M059J (cell line): ENCODE measurements at places on chromosomes 1 and 21.

DNA sequence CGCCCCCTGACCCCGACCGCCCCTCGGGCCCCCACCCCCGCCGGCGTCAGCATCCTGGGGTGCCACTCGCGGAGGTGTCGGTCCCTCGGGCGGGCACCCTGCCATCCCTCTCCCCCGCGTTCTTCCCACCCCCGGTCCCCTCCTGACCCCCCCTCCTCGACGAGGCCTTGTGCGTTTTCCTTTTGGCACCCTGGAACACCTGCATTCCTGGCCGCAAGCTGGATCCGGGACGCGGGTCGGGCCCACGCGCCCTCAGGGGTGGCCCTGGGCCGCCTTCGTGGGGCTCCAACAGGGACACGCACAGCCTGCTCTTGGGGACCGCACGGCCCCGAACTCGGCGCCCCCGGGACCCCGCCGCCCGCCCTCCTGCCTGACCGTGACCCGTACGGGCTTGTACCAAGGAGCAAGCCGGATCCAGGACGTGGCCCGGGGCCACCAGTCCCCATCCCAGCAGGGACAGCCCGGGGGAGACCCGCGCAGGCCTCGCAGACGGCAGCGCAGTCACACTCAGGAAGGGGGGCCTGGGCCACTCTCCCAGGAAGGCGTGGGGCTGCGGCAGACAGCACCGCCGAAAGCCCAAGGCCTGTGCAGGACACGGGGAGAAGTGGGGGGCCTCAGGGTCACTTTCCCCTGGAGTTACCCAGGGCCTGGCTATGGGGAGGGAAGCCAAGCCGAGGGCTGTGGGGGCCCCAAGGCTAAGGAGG, 579 bp upstream of the SLC19A1 start:
- DNase-seq = no peak

DNA sequence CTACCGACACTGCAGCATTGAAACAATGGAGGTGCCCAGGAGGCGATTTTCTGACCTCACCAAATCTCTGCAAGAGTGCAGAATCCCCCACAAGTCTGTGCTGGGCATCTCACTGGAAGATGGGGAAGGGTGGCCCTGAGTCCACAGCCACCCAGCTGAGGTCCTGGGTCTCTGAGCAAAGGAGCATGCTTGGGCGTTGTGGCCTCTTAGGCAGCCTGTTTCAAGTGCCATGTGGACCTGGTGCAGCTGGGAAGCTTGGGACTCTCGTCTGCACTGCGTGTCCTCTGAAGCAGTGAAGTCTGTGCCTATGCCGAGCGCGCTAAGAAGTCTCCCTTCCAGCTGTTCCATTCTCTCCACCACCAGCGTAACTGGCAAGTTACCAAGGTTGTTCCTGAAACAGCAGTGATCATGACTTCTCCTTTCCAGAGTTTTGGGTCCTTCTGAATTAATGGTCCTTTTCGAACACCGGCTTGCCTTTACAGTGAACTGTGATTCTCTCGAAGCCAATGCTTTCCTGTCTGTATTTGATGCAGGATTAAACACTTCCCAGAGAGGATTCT, 5.0 kb upstream of the PLA2G2C start:
- no peak for DNase-seq

GRCh38 chr1:197737916-197738315, 37.4 kb downstream of the DENND1B start:
- no peak for DNase-seq

DNA sequence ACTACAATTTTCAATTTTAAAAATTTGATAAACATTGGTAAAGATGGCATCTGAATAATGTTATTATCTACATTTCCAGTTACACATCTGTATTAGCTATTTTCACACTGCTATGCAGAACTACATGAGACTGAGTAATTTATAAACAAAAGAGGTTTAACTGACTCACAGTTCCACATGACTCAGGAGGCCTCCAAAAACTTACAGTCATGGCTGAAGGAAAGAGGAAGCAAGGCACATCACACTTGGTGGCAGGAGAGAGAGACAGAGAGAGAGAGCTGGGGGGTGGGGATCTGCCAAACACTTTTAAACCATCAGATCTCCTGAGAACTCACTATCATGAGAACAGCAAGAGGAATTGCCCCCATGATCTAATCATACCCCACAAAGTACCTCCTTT, 850.0 kb downstream of the LTN1 start:
- peak; percentile 81 for DNase-seq

DNA sequence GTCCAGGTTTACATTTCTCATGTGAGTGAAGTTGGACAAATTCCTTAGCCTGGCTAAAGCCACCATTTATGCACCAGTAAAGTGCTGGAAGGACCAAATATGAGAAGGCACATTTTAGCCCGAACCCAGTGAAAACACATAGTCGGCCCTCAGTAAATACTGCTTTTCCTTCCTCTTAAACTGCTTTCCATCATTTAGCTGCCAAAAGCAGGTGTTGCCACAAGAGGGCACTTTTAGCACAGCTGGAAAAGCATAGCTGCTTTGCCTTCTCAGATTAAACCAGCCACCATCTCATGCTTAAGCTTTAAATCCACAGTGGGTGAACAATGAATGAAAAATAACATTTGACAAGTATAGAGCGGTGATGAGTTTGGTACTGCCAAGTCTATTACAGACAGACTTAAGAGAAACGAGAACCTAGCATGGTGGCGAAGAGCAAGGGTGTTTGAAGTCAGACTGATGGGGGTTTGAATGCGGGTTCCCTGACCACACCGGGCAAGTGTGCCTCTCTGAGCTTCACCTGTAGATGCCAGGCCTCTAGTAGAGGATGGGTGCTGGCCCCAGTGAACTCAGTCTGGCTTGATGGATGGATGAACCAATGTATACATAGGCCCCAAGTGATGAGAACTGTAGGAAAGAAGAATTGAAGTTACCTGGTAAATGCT, 57.8 kb downstream of the SLC35D1 start:
- peak; percentile 68 for DNase-seq

- DNase-seq = peak; percentile 34
Observed at GRCh38 chr1:17075470-17076255, 21.8 kb upstream of the SDHB start.
